ENCODE measurements at places on chromosomes 3 and 15.

DNA sequence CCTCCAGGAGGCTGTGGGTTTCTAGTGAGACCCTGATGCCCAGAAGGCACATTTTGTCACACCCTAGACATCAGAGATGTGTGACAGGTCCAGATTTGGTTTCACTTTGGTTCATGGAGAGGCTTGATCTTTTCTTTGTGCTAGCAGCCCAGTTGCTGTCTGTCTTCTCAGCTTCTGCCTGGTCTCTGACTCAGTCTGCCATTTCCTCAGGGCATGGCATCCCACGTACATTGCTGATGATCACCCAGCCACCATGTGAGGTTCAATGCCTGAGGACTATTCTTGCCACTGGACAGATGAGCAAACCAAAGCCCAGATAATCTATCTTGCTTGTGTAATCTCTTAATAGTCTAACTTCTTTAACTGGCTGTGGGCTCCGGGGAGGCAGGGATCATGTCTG lies 144.9 kb upstream of the MRPS22 start:
- no peak for DNase-seq

GRCh38 chr15:64909546-64909945 lies 2.2 kb upstream of the ANKDD1A start:
- DNase-seq, result no peak

DNA sequence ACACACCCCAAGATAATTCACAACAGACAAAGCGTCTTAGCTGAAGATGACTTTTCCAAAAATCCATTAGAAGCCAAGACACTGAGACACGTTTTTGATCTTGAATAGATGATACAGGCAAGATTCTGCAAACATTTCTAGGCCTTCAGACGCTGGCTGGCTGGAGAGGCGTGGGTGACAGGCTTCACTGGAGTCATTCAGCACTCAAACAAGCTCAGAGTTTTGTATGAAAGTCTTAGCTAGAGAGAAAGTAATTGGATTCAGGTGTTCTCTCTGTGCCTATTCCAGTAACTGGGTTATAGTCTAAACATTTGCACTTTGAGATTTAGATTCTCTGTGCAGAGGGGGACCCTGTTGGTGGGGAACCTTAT lies 147.7 kb upstream of the BHLHE40 start:
- no peak for DNase-seq

DNA sequence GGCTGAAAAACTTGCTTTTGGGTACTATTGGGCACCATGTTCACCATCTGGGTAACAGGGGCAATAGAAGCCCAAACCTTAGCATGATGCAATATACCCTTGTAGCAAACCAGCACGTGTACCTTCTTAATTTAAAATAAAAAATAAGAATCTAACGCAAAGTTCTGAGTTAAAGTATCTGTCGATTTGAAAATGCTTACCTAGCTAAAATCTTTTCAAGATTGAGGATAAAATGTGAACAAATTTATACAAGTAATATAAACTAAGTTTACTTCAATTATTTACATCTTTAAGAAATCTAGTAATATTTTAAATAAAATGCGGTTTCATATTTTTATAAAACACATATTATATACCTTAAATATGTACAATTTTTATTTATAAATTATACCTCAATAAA lies 38.1 kb upstream of the IGF2BP2 start:
- DNase-seq, result no peak

DNA sequence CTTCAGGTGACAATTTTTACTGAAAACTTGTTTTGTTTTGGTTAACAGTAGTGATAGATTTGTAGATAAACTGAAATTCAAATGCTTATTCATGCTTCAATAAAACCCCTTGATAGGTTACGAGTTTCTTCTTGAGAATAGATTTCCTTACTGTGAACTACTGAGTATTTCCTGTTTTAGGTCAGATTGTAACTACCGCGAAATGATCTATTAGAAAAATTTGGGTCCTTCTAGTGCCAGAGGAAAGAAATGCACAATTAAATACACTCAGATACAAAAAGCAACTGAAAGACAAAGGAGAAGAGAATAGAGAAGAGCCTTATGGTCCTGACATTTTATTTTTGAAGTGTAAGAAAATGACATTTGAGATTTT lies 251.7 kb upstream of the TBL1XR1 start:
- DNase-seq, result no peak

- DNase-seq, result no peak
Measured at GRCh38 chr3:123802007-123802625, 82.0 kb downstream of the MYLK start.

GRCh38 chr3:120156699-120157098 lies 62.5 kb upstream of the GSK3B start:
- DNase-seq, result no peak

GRCh38 chr3:82386647-82387046 lies 625.2 kb upstream of the GBE1 start:
- DNase-seq, result no peak

DNA sequence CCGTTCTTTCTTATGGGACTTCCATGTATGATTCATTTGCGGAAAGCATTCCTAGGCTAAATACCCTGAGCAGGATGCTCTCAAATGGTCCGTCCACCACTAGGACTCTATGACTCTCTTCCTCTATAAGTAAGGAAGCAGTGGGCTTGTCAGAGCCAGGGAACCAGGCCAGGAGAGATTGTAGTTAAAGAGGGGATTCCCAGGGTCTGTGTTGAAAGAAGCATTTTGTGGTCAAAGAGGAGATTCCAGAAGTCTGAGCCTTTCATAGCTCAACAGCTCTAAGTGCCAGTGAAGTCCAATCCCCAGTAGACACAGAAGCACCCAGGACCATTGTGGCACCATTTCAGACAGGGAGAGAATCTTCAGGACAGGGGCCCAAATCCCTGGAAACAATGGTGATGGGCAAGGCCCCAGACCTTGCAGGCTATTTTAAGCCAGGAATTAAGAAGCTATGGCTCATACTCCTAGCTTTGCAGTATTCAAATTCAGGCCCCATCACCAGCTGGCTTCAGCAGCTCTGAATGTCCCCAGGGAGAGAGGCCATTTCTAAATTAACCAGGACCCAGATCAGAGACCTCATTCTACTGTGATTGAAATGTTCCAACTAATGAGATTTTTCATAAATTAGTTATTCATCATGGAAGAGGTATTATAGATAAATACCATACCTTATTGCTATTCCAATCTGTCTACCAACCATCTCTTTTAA lies 81.7 kb downstream of the CD47 start:
- DNase-seq, result no peak

DNA sequence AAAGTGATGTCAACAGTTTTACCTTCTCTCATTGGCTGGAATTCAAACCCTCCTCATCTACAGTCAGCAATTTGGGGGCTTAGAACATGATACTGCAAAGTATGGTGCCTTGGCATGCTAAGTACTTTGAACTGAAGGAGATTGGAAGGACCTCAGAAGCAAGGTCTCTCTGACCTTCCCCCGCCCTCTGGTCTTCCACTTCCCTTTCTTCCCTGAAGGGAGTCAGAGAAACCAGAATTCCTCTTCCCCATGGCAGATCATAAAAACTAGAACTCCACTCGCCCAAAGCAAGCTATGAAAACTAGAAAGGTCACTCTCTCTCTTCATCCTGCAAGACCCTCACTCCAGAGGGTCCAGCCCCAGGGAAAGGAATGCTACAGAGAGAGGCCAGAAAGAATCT lies 64.2 kb downstream of the CD200R1L start:
- no peak for DNase-seq

- no peak for DNase-seq
Measured at GRCh38 chr15:98866511-98866910, 141.1 kb downstream of the PGPEP1L start.
